ENCODE measurements at places on chromosomes 2 and 18.

- DNase-seq: no peak
These were observed 522.0 kb upstream of the FAM98A start for GRCh38 chr2:34121076-34121475.

DNA sequence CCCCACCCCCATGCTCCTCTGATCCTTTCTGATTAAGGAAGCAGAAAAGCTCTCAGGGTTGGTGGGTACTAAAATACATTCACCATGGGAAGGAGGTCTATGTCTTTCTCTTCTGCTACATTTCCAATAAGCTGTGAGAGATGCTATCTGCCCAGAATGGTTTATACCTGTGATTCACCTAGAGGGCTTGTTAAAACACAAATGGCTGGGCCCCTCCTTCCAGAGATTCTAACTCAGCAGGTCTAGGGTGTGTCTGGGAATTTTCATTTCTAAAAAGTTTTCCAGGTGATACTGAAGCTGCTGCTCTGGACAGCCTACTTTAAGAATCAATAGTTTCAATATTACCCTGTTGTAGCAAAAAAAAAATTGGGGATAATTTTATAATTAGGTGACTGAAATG lies 772.2 kb upstream of the ZEB2 start:
- no peak for DNase-seq

GRCh38 chr2:196941398-196942078 lies 15.0 kb upstream of the PGAP1 start:
- DNase-seq: no peak

GRCh38 chr2:205463466-205464025 lies 218.8 kb upstream of the NRP2 start:
- DNase-seq: no peak

- no peak for DNase-seq
These were observed 49.8 kb upstream of the ZBTB7C start for GRCh38 chr18:48459016-48459415.

DNA sequence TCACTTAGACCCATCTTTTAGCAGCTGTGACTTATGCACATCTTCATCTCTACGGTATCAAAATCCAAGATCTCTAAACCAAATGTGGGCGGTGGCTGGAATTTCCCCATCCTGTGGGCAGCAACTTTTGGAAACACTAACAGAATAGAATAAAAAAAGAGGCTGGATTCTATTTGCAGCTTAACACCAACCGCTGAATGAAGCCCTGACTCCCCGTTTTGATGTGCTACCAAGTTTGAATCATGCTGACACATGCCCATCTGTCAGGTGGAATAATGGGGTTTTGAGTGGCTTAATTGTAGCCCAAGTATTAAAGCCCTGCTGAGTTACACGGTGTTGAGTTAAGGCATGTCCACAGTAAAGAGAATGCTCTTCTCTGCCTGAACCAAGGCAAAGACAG lies 165.2 kb downstream of the MTCL1 start:
- no peak for DNase-seq

GRCh38 chr2:230471074-230471473 lies 55.1 kb downstream of the SP100 start:
- DNase-seq: no peak

All from NCI-H1930 (cell line).